ENCODE measurements at places on chromosomes 12 and 14.
A peak's percentile ranks its signal among the peaks of the same experiment; 100 is the strongest.

DNA sequence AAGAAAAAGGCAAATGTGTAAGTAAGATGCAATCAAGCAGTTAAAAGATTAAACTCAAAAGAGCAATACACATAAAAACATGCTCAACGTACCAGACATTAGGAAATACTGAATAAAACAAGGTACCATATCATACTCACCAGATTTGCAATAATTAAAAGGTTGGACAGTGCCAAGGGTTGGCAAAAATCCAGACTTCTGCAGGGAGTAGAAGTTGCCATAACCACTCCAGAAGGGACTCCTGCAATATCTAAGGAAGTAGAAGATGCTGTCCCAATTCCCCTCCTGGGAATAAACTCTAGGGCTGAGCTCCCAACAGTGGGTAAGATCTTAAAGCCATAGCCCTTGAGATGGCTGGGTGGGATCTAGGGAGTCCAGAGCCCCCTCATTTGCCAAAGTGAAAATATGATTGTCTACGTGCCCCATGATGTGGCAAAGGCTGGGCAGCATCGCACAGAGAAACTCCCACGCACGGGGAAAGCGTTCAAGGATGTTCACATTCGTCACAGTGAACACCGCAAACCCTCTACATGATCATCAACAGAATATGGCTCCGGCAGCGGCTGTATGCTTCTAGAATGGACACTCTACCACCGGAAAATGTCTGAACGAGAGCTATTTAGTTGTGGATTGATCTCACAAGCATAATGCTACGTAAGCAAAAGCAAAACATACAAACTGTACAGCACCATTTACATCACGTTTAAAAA is 12.3 kb downstream of the KCTD10 start:
- no peak overlapping the region for H3K4me3 ChIP-seq
- peaks cover 14% of the 10 kb centered on the region for H3K36me3 ChIP-seq
- DNase-seq = no peak

DNA sequence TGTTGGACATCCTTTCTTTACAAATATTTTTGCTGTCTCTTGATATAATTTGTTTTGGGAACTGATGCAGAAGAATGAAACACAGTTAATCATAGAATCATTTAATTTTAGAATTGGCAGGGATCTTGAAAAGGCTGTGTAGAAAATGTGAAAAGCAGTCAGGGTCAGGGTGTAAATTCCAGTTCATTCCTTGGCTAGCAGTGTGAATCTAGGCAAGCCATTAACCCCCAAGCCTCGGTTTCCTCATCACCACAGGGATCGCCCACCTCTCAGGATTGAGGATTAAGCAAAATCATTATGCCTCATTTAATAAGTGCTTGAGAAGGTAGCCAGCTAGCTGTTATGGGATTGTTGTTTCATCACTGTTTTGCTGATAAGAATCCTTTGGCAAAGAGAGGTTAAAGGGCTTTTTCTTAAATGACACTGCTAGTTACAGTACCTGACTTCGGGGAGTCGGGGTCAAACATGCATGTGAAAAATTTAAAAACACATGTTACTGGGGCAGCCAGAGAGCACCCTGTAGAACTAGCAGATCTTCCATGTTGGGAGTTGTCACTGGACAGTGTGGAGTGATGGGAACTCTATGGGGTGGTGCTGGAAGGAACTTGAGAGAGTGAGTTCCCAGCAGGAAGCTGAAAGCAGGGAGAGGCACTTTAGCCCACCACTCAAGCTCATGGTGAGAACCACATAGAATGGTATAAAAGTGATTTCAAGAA is 10.7 kb downstream of the TNFRSF1A start:
- H3K4me1 ChIP-seq = peaks cover 32% of the 10 kb centered on the region
- no peaks in the 10 kb centered on the region for H3K27me3 ChIP-seq
- H3K36me3 ChIP-seq = peaks cover 48% of the 10 kb centered on the region
- DNase-seq = no peak

GRCh38 chr12:65535946-65536345 is 257.5 kb downstream of the MSRB3 start:
- no peaks in the 10 kb centered on the region for H3K4me1 ChIP-seq
- DNase-seq = no peak
- H3K36me3 ChIP-seq = no peaks in the 10 kb centered on the region
- no peaks in the 10 kb centered on the region for H3K27me3 ChIP-seq
- no peak overlapping the region for H3K27ac ChIP-seq
- no peak overlapping the region for H3K4me3 ChIP-seq

DNA sequence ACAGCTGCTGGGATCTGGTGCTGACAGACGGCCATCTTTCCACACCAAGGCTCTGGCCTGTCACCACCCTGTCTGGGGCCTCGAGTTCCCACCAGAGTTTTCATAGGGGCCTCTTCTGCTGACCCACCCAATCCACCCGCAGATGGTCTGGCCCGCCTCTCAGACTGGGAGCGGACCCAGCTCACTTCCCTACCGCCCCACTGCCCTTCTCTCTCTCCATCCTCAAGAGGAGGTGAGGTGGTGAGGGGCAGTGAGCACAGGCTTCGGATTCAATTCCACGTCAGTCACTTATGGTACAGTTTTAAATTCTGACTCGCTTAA is 12.3 kb upstream of the RPS6KL1 start:
- peaks cover 26% of the 10 kb centered on the region for H3K4me1 ChIP-seq
- H3K27me3 ChIP-seq = peaks cover 7% of the 10 kb centered on the region
- no peak for DNase-seq
- no peak overlapping the region for H3K4me3 ChIP-seq
- no peaks in the 10 kb centered on the region for H3K36me3 ChIP-seq
- no peak overlapping the region for H3K27ac ChIP-seq

DNA sequence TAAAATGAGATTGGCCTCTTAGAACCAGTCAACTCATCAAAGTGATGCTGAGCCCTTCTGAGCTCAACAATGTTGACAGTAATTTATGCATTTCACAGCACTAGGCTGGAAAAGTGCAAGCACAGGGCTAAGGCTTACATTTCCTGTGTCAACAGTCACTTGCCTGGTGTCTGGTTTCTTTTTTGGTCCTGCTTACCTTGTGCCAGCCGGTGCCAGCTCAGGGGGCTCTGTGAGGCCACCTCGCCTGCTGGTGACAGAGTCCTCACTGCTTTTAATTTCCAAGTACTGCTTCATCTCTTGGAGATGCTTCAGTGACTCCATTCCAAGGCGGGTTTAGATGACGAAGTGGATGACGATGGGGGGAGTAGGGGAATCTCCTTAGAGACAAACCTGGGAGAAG is 53.1 kb upstream of the KCNA1 start:
- peak overlapping the region; percentile 47 for H3K4me3 ChIP-seq
- H3K36me3 ChIP-seq = no peaks in the 10 kb centered on the region
- no peak for DNase-seq
- H3K27me3 ChIP-seq = peaks cover 13% of the 10 kb centered on the region
- H3K27ac ChIP-seq = no peak overlapping the region

- H3K27ac ChIP-seq = no peak overlapping the region
- peaks cover 2% of the 10 kb centered on the region for H3K27me3 ChIP-seq
- no peaks in the 10 kb centered on the region for H3K36me3 ChIP-seq
- no peaks in the 10 kb centered on the region for H3K4me1 ChIP-seq
- H3K4me3 ChIP-seq = no peak overlapping the region
Measured at GRCh38 chr12:14313379-14314138, 51.9 kb upstream of the ATF7IP start.

GRCh38 chr12:51521554-51522276 is 69.3 kb upstream of the SCN8A start:
- no peak for DNase-seq
- H3K27ac ChIP-seq = no peak overlapping the region
- no peak overlapping the region for H3K4me3 ChIP-seq

GRCh38 chr12:53695152-53696145 is 19.6 kb upstream of the ATP5MC2 start:
- H3K4me3 ChIP-seq = peak overlapping the region; percentile 70

DNA sequence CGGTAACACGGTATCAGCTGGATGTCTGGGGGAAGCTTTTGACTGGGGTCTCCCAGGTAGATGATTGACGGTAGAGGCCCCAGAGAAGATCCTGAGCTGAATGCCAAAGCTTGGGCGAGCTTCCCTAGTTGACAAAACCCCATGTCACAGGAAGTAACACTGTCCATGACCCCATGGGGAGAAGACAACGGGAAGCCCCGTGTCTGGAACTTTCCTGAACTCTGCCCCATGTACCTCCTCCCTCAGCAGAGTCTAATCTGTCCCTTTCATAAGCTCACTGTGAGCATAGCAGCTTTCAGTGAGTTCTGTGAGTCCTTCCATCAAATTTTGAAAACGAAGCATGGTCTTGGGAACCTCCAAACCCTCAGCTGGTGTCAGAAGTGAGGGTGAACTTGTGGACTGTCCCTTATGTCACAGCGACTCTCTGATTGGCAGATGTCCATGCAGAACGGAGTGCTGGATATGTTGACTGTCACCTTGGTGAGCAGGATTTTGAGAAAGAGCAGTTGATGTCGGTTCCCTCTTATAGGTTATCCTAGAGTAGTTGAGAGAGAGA is 29.7 kb upstream of the BEGAIN start:
- peaks cover 12% of the 10 kb centered on the region for H3K27me3 ChIP-seq
- peaks cover 14% of the 10 kb centered on the region for H3K4me1 ChIP-seq
- DNase-seq = no peak
- H3K27ac ChIP-seq = peak overlapping the region; percentile 49

- DNase-seq = no peak
- H3K4me3 ChIP-seq = no peak overlapping the region
- H3K27me3 ChIP-seq = no peaks in the 10 kb centered on the region
- H3K4me1 ChIP-seq = peaks cover 2% of the 10 kb centered on the region
- H3K36me3 ChIP-seq = peaks cover 19% of the 10 kb centered on the region
Measured at GRCh38 chr12:106975098-106975497, 11.8 kb downstream of the MTERF2 start.

DNA sequence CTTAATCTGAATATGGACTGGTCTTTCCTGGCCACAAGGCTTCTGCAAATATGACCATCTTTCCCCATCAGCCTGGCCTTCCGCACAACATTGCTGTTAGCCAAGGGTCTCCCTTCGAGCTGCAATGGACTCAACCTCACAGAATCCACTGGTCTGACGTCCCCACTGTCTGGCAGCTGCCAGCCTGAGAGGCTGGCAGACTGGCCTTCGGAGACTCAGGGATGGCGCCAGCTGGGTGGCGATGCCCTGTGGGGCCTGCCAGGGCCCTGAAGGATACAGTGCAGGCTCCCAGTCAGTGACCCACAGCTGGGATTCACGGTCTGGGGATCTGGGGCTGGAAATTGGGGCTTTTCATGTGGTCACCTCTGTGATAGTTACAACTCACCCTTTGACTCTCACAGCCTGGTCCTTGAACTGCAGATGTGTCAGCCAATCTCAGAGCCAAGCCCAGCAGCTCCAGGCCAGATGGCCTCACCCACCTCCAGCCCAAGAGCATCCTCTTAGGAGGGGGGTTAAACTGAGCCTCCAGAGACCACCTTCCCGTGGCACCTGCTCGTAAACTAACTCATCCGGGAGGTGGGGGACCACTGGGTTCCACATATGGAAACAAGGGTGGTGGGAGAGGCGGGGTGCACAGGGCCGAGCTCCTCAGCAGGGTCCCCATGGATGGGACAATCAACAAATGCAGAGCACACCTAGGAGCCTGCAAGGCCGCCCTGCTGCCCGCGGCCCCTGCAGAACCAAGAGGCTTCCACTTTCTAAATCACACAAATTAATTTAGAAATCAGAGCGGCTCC is 21.1 kb upstream of the C14orf180 start:
- H3K27ac ChIP-seq = no peak overlapping the region
- no peak overlapping the region for H3K4me3 ChIP-seq
- no peak for DNase-seq
- H3K4me1 ChIP-seq = no peaks in the 10 kb centered on the region
- no peaks in the 10 kb centered on the region for H3K27me3 ChIP-seq
- H3K36me3 ChIP-seq = no peaks in the 10 kb centered on the region

- peaks cover 51% of the 10 kb centered on the region for H3K27me3 ChIP-seq
- no peaks in the 10 kb centered on the region for H3K36me3 ChIP-seq
- H3K4me1 ChIP-seq = peaks cover 5% of the 10 kb centered on the region
- no peak overlapping the region for H3K27ac ChIP-seq
- H3K4me3 ChIP-seq = no peak overlapping the region
Measured at GRCh38 chr12:54593135-54593534, 4.7 kb upstream of the PPP1R1A start.

DNA sequence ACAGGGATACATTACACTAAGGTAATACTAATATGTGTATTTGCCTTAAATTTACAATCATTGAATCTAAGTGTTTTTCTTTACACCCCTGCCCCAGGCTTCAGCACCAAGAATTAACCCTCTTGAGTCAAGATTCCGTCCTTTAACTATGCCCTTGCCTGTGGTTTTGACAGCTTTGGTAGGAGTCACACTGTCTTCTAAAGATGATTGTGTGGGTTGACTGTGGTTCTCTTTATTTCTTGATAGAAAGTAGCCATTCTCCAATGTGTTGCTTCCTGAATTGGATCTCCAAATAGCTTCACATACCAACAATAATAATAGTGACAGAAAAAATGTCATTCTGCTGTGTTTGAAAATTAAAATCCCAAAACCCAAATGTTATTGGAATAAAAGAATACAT is 3.6 kb downstream of the CLEC7A start:
- no peak overlapping the region for H3K27ac ChIP-seq
- no peaks in the 10 kb centered on the region for H3K36me3 ChIP-seq
- H3K4me3 ChIP-seq = no peak overlapping the region
- DNase-seq = no peak

DNA sequence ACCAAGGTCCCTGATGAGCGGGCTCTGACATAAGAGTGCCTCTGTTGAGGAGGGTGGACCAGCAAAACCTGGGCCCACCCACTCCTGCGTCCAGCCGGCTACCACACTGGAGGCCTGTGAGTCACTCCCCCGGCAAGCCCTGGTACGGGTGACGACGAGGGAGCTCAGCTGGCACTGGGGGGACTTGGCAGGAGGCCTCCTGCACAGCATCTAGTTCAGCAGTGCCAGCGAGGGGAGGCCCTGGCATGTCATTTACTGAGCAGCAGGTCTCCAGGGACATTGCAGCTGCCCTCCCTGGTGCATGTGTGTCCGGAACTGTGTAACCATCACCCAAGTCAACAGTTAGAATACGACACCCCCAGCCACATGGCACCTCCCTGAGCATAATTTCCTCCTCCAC is 24.4 kb downstream of the CD9 start:
- no peak for DNase-seq
- no peaks in the 10 kb centered on the region for H3K4me1 ChIP-seq
- no peak overlapping the region for H3K27ac ChIP-seq
- no peaks in the 10 kb centered on the region for H3K27me3 ChIP-seq
- H3K4me3 ChIP-seq = no peak overlapping the region
- no peaks in the 10 kb centered on the region for H3K36me3 ChIP-seq

GRCh38 chr12:66062290-66062625 is 68.3 kb downstream of the LLPH start:
- H3K27ac ChIP-seq = no peak overlapping the region
- no peak for DNase-seq
- no peak overlapping the region for H3K4me3 ChIP-seq
- peaks cover 30% of the 10 kb centered on the region for H3K27me3 ChIP-seq
- H3K36me3 ChIP-seq = no peaks in the 10 kb centered on the region

DNA sequence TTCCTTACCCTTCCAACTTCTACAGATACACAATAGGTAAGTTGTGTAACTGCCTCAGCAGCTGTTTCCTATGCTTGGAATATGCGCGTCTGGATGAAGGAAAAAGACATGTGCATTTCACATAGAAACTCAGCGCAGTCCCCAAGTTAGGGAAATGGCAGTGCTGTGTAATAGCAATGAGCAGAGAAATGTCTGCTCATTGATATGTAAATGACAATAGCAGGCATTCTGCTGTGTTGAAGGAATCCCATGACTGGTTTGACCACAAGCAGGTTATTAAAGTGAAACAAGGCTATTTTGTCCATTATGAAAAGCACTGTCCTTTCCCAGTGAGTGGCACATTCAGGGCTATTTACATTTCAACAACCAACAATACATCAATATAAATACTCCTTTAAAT is 106.6 kb downstream of the BTG1 start:
- no peak overlapping the region for H3K4me3 ChIP-seq
- H3K36me3 ChIP-seq = no peaks in the 10 kb centered on the region
- no peak overlapping the region for H3K27ac ChIP-seq
- peaks cover 59% of the 10 kb centered on the region for H3K4me1 ChIP-seq

All from T-helper 2 cell treated with Interferon-gamma antibody and Interleukin-4, amounts not matched to agents 5 μg/mL and 100 μg/mL, for 36 hours (primary cell).